RPMI7951 (cell line): ENCODE measurements at places on chromosomes 3 and 15. TPM values are rescaled to one million over a fixed set of nuclear protein-coding genes. Genes with fewer than 3 reads are reported as not detected.
A peak's percentile ranks its signal among the peaks of the same experiment; 100 is the strongest.

Gene ROPN1
- 1.3 TPM in 1 of 2 replicates, not detected in the other for total RNA-seq

Gene CASR
- total RNA-seq, result not detected in 2 replicates

DNA sequence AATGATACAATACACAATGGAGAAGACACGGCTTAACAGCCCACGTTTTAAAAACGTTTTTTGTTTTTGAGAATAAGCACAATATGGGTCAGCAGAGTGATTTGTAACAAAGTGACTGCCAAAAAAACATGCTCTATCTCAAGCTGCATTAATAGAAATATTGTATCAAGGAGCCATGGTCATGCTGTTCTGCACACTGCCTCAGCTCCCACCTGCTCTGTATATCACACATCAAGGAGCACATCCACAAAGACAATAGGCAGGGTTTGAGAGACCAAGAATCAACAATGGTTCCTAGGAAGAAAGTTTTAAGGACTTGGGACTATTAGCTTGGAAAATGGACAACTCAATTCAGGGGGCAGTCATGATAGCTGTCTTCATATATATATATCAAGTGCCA is 6.3 kb upstream of the BBX start:
- DNase-seq, result no peak

Gene TUSC7
- total RNA-seq, result not detected in 2 replicates

DNA sequence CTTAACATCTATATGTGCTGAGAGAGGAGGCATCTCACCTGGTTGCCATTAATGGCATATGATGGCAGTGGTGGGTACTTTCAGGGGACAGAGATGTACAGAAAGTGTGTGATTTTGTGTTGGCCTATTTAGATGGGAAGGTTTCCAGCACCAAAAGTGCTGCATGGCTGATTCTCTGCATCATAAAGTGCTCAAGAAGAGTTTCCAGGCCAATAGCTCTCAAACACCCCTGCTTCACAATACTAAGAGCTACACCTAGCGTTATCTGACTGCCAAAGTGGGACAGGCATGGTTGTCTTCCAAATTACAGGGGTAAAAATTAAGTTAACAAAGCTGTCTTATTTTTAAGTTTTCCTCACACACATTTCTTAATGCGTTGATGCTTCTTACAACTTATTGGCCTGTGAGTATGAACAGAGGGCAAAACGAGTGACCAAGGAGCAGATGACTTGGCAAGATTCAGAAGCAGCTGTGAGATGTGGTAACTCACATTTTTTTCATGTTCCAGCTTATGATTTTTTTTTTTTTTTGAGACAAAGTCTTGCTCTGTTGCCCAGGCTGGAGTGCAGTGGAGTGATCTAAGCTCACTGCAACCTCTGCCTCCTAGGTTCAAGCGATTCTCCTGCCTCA is 41.4 kb upstream of the VEPH1 start:
- peak; percentile 28 for DNase-seq

GRCh38 chr15:95919460-95919859 is 411.0 kb upstream of the NR2F2 start:
- no peak for DNase-seq

- DNase-seq, result no peak
Observed at GRCh38 chr3:184384342-184384741, 4.5 kb downstream of the CHRD start.

Gene ZNF385D
- total RNA-seq, result not detected in 2 replicates

DNA sequence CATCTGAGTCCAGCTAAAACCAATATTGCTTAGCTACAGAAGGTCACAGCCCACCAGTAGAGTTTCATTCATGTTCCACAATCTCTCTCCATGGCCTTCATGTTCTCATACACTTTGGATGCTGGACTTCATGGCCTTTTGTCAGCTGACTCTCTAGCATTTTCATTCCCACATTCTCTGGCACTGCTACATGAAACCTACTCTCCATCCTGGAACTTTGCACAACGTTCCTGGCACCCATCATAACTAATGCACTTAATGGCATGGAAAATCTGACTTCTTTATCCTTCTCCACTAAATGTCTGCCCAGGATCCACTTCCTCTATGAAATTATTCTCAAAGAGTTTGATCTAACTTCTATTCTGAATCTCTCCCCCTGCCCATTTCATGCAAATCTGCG is 56.9 kb downstream of the SLC9A9 start:
- DNase-seq, result no peak

Gene P2RY14
- total RNA-seq, result not detected in 2 replicates

DNA sequence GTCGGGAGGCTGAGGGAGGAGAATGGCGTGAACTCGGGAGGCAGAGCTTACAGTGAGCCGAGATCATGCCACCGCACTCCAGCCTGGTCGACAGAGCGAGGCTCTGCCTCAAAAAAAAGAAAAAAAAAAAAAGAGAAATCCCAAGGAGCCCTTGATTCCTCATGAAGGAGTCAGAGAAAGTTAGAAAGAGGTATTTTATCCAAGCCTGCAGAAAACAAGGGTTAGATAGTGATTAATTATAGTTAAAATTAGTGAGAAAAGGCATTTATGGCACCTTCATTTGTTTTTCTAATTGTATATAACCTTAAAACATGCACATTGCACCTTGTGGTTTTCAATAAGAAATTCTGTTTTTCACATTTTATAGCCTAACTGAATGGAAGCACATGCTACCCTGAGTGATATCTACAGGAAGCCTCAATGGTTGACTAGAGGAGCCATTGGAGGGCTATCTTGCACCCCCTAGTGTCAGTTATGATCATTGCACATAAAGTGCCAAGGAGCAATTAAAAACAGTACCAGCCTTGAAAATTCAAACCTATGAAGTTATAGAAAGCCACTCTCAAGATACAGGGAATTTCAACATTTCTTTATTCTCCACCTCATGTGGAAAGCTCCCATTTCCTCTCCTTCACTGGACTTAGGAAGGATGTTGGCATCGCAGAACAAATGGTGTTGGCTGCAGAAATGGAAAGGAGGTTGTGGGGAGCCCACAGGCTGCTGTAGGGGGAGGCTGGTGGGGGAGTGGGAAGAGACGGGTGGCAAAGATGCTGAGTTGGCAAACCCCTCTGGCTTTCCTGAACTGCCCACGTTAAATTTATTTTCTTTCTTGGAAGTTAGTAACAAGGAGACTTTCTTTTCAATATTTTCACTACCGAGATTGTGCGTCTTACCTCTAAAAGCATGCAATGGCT is 48.5 kb downstream of the ITGA11 start:
- DNase-seq, result peak; percentile 70

Gene ARGFX
- not detected in 2 replicates for total RNA-seq

GRCh38 chr3:156311431-156311830 is 191.1 kb downstream of the KCNAB1 start:
- no peak for DNase-seq

- no peak for DNase-seq
Observed at GRCh38 chr15:87747087-87747486, 509.5 kb downstream of the NTRK3 start.

DNA sequence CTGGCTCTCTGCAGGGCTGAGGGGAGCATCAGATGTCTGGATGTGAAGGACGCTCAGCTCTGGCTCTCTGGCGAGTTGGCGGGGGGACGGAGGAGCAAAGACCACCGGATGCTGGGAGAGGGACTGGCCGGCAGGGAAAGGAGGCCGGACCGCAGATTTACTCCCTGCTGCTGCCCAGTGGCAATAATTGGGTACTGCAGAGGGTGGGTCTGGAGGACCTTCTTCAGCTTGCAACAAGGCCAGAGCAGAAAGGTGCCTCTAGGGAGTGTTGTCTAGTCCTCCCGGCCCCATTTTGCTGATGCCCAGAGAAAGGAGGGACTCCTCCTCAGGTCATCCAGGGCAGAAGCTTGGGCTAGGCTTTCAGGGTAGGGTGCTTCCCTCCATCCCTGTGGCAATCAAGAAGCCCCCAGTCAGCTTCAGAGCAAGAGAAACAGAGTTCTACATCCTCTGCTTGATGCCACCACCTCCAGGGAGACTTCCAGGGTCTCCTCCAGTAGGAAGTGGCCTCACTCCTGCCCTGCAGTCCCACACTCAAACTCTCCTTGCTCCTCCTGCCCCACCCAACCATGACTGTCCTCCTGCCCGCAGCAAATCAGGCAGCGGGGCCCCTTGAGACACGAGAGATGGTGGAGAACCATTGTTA is 20.3 kb upstream of the CSPG4 start:
- DNase-seq, result peak; percentile 62

GRCh38 chr3:59401924-59402323 is 352.1 kb upstream of the CFAP20DC start:
- no peak for DNase-seq

DNA sequence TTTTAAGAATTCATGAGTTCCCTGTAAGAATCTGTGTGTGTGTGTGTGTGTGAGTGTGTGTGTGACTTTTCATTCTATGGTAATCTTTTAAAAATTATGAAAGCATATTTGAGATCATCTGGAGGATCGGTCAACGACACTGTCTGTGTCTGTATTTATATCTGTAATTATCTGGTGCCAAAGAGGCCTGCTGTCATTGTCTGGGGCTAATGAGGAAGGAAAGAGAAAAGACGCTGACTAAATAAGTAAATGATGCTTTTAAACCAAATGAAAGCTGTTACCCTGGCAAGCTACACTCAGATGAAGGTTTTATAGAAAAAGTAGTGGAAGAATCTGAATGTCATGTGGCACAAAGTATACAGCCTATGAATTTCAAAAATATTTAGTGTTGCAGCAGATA is 439.8 kb downstream of the RBMS3 start:
- no peak for DNase-seq

- DNase-seq, result no peak
Observed at GRCh38 chr3:171890398-171890797, 47.2 kb downstream of the TMEM212 start.

- peak; percentile 67 for DNase-seq
Observed at GRCh38 chr3:99549957-99550603, 88.3 kb upstream of the COL8A1 start.

Gene CYP1A2
- not detected in 2 replicates for total RNA-seq

Gene ITIH1
- total RNA-seq, result not detected in 2 replicates

Gene TM4SF1
- 87.2 and 94.1 TPM in 2 replicates for total RNA-seq

DNA sequence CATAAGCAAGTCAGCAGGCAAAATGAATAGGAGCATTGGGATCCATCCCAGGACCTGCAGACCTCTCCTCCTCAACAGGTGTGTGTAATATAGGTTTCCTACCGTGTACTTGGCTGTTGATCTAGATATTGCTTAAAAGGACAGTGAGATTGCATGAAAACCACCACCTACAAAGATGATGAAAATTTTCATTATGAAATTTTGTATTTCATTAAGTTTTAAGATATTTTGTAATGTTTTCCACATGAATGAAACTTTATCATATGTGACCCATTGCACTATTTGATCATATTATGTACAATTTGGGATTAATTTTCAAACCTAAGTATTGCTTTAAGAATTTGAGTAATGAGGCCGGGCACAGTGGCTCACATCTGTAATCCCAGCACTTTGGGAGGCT is 94.3 kb upstream of the TRPM1 start:
- DNase-seq, result no peak

DNA sequence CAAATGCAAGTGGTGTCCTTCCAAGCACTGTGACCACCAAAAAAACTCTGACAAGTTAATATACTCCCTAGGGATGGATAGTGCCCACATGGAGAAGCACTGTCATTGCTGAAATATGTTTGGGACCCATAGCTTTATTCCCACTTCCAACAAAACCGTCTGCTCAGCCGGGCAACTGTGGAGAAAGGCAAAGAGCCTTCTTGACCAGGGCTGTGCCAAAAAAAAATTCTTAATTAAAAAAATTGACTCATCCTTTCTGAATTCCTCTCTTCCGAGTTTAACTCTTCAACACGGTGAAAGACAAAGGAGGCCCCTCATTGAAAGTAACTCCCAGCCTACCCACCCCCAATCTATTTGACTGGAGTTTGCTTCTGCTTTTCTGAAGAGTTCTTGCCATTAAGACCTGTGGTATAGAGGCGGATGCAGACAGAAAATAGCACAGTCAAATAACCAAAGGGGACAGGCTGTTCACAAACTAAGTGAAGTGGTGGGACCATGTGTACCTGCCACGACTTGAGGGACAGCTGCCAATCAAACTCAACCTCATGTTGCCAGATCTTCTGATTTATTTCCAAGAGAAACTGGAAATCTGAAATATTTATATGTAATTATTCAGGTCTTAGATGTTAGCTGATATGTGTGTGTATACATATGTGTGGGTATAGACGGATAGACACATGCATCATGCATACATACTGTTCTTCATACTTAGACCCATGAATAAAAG is 135.4 kb upstream of the PFN2 start:
- peak; percentile 75 for DNase-seq

Gene HEG1
- 27.4 and 29.3 TPM in 2 replicates for total RNA-seq

- DNase-seq, result no peak
Observed at GRCh38 chr3:114308830-114309229, 15.0 kb downstream of the TIGIT start.

- DNase-seq, result no peak
Observed at GRCh38 chr3:14543446-14543845, 3.3 kb upstream of the GRIP2 start.

- DNase-seq, result no peak
Observed at GRCh38 chr15:33179874-33180273, 14.6 kb downstream of the FMN1 start.

DNA sequence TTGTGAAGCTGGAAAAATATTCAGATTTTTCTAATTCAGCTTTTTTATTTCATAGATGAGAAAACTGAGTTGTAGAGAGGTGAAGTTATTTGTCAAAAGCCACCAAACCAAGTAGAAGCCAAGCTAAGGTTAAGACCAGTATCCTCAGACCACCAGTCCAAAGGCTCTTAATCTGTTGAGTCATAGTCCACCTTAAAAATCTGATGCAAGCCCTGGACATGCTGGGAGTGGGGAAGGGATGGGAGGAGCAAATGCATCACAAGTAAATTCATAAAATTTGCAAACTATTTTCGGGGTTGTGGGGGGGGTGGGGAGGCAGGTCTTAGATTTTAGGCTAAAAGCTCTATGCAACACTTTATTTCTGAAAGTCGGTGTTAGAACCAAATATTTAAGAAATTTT is 307.7 kb upstream of the SEMA6D start:
- no peak for DNase-seq

DNA sequence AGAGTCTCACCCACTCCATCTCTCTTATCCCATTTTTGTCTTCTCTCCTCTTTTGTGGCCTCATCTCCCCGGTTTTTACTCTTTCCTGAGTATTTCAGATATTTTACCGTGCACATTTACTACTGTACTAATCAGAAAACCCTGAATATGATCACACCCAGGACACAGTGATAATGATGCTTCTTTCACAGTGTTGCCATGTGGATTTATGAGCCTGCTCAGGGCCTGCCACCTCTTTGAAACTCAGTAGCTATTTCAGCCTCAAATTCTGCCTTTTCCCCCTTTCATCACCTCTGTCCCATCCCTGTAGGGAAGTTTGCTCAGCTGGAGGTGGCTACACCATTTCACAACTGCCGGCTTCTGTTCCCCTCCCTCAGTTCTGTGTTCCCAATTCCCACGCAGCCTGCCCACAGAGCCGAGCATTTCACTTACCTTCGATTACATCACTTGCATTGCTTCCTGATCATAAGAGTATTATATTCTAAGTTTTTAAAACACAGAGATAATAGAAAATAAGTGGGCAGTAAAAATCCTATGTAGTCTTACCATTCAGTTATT is 33.2 kb downstream of the ARNT2 start:
- no peak for DNase-seq

DNA sequence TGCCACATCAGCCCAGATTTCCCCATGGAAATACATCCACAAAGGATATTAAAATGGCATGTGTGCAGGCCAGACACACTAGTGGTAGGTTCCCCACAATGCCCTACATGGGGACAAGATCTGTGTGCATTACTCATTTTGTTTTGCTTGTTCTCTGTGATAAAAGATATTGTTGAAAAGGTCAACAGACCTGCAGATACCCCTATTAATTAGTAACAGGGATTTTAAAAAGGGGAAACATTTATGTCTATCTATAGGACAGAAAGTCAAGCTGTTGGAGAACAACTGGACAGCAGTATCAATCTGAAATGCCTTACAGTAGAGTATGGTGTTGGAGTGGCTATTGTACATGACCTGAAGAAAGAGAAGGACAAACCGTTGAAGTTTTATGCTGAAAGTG is 596.0 kb upstream of the GRM7 start:
- no peak for DNase-seq

- DNase-seq, result no peak
Observed at GRCh38 chr15:43107751-43108150, 1.9 kb upstream of the UBR1 start.
